ENCODE measurements at places on chromosomes 6 and 20.

DNA sequence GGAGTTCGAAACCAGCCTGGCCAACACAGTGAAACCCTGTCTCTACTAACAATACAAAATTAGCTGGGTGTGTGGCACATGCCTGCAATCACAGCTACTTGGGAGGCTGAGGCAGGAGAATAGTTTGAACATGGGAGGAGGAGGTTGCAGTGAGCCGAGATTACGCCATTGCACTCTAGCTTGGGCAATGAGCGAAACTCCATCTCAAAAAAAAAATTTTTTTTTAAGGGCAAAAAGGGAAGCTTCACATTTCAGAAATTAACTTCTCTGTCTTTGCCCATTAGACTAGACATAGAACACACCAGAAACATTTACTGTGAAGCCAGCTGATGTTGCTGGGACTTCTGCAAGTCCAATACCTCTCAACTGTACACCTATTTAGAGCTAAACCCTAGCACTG is 90.8 kb upstream of the HDAC2 start:
- DNase-seq = no peak

- DNase-seq = no peak
Observed at GRCh38 chr6:72035486-72035885, 149.1 kb downstream of the RIMS1 start.

- DNase-seq = no peak
Observed at GRCh38 chr6:72410769-72411168, 211.1 kb upstream of the KCNQ5 start.

GRCh38 chr6:43193929-43194328 is 11.9 kb downstream of the CUL9 start:
- no peak for DNase-seq

- DNase-seq = no peak
Observed at GRCh38 chr20:8526610-8527009, 394.5 kb downstream of the PLCB1 start.

GRCh38 chr6:164206807-164207423 is 792.4 kb downstream of the QKI start:
- no peak for DNase-seq

GRCh38 chr20:2815242-2815900 is 584 bp downstream of the C20orf141 start:
- no peak for DNase-seq

- DNase-seq = no peak
Observed at GRCh38 chr20:16485401-16485800, 87.8 kb downstream of the KIF16B start.

DNA sequence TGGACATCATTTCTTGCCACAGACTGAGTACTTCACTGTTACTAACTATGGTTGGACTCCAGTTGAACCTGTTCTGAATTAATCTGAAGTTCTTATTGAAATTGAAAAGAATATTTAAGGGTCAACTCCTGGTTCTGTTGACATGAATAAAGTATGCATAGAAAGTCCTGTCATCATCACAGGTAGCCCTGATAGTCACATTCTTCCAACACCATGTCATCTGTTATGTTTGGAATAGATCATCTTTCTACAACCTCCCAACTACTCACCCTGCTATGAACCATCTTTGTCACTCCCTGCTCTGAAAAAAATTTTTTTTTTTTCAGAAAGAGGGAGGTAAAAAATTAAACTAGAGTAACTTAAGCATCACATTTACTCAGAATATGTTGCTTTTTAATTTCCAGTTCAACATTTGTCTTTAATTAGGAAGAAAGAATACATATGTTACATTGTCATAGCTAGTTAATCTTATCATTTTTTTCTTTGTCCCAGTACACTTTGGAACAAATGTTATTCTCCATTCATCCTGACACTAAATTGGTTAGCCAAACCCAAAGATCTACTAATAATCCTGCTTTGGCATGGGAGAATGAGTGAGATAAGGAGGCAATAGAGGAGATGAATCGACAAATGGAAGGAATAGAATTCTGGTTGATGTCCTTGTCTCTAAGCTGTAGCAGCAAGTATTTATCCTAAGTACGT is 775.1 kb upstream of the NRSN1 start:
- DNase-seq = no peak

- DNase-seq = no peak
Observed at GRCh38 chr6:142631517-142632385, 313.2 kb downstream of the HIVEP2 start.

- no peak for DNase-seq
Observed at GRCh38 chr6:100175814-100176310, 181.8 kb upstream of the MCHR2 start.

DNA sequence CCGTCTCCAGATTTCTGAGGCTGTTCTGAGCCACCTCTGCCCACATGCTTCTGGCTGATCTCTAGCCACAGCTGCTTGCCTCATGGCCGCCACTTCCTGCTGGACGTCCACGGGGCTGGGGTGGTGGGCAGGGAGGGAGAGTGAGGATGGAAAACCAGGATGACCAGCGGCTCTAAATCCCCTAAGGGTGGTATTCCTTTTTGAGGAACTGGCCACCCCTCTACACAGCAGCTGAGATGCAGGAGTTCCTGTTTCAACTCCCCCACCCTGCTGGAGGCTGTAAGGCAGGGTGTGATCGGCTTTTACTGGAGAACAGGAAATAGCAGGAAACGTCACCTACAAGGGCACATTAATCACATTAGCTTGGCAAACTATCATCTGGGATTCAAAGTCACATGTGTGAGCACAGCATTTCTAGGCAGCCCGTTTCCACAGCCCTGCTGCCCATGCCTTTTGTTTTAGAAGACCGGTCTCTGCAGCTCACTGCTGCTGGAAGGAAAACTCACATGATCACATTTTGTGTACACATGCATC is 181.6 kb upstream of the ECI2 start:
- no peak for DNase-seq

DNA sequence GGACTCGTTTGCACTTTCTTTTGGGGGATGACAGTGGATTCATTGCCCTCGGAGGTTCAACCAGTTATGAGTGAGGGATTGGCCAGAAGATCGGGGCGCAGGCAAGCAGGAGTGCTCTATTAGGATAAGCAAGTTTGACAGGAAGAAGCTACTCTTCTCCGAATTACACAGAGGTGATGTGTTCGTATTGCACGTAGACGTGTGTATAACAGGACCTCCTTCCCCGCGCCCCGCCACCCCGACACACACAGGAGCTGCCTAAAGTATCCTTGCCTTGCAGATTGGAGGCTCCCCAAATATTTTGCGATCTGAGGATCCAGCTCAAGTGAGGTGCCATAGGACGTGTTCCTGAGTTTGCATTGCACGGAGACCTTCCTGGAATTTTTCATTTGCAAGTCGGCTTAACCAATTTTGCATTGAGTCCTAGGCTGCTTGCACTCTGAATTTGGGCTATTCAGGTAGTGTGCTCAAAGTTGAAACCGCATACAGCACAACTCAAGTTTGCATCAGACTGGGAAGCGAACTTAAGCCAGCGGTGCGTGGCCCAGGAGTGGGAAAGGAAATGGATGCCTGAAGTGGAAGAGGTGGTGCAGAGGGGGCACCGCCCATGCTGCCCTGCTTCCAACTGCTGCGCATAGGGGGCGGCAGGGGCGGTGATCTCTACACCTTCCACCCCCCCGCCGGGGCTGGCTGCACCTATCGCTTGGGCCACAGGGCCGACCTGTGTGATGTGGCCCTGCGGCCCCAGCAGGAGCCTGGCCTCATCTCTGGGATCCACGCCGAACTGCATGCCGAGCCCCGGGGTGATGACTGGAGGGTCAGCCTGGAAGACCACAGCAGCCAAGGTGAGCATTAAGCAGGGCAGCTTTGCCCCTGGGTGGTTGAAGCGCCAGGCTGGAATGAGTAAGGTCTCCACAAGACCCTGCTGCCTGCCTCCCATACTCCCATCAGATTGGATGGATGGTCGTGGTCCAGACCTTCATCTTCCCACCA is 770 bp downstream of the TCF19 start:
- DNase-seq = peak; percentile 20

DNA sequence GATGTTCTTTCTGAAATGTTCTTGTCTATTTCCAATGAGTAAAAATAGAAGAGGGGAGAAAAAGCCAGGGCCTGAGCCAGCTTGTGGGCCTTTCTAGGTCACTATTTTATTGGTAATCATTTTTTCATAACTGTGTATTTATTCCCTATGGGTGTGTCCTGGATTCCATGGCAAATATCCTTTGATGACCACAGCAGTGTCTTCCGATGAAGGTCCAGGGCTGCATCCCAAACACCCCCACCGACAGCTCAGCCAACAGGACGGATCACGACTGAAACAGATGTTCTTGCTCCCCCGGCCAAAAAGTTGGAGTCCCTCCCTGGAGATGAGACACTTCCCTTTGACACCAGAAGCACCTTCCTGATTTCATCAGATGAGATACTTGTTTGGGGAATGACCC is 105.4 kb upstream of the PLEKHG1 start:
- no peak for DNase-seq

DNA sequence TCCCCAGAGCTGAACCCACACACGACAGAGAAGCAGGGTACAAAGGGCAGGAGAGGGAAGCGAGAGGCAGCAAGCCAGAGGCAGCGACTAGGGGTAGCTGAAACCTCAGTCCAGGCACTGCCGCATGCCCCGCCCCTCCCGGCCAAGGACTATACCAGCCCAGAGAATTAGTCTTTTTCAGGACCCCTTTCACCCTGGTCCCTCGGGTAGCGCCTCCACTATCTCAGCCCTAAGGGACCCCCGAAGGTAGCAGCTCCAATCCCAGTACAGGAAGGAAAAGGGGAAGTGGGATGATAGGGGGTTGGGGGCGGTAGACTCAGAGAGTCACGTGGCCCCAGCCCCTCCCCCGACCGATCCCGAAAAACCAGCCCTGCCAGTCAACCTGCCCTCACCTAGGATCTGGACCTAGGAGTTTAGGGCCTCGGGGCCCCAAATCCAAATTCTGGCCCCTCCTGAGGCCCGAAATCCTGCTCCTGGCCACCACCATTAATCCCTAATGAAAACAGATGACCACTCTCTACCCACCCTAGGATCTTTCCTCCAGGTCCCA is 1.3 kb downstream of the RGL2 start:
- no peak for DNase-seq

DNA sequence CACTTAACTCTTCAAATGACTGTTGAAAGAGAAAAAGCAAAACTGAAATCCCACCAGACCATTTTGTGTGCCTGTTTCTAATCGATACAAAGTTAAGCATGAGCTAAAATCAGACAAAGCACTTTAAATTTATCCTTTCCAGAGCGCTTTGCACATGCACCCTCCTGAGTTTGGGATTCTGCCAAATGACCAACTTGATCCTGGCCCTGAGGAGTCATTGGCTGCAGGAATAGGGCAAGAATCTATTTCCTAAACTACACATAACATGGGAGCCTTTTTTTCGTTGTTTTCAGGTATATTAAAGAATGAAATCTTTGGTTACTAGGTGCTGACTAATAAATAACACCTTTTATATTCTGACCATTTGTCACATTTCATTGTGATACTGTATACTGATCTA is 23.8 kb upstream of the MTHFD1L start:
- DNase-seq = no peak

- peak; percentile 18 for DNase-seq
Observed at GRCh38 chr6:130132286-130132701, 90.5 kb downstream of the SAMD3 start.

GRCh38 chr6:21578523-21578922 is 15.0 kb upstream of the SOX4 start:
- DNase-seq = no peak

- no peak for DNase-seq
Observed at GRCh38 chr6:143691900-143692636, 14.3 kb downstream of the PHACTR2 start.

DNA sequence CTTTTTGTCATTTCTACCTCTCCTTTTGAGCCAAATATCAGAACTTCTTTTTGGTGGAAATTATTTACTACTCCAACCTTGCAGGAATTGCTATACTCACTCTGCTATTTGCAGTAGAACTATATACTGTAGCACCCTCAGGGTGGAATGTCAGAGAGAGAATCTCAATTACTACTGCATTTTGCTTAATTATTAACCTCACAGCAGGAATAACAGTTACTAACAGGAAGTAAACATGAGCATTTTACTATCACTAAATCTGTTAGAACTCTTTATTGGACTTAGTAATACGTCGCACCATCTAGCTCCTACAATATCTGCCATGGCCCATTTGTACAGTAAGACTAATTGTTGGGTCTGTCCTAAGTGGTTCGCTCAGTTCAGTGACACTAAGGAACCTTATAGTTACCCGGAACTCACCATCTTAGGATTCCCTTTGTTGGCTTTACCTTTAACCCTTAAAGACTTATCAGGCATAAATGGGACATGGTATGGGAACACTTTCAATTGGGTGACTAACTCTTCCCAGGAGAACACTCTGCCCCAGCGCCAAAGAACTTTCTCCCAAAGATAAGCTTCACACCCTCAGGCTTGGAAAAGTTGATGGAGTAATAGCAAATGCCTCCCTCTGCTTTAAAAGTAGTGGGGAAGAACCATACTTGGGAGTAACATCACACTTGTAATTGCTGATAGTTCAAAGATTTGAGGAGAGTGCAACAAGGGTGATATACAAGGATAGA is 38.8 kb downstream of the PLN start:
- no peak for DNase-seq

DNA sequence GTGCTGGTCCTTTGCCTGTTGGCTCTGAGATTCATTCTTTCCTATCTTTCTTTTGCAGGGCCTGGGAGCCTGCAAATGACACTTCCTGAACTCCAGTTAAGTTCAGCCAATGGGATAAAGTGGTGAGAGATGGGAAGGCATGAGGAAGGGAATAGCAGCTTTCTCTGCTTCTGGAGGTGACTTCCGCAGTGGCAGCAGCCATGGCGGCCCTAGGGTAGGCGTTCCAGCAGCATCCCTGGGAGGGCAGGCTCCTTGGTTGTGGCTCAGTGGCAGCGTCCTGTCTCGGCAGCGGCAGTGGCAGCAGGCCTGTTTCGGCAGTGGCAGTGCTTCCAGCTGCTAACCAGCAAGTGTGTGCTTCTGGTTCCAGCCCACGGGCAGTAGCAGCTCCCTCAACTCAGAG is 7.3 kb upstream of the MDFI start:
- DNase-seq = no peak

GRCh38 chr20:32934580-32934979 is 69.7 kb downstream of the SUN5 start:
- DNase-seq = no peak

GRCh38 chr6:18596531-18596835 is 209.3 kb downstream of the RNF144B start:
- DNase-seq = no peak

DNA sequence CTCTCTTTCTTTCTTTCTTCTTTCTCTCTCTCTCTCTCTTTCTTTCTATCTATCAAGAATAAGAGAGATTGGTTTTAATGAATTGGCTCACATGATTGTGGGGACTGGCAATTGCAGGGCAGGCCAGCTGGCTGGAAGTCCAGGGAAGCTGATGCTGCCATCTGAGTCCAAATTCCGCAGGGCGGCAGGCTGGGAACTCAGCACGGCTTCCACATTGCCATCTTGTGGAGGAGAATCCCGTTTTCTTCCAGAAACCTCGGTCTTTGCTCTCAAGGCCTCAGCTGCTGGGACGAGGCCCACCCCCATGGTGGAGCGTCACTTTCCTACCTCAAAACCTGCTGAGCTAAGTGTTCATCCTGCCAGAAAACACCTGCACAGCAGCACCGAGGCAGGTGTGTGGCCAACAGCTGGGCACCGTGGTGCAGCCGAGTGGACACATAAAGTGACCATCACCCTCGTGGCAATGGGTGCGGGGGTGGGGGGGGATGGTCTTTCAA is 58.8 kb upstream of the SLCO4A1 start:
- no peak for DNase-seq

GRCh38 chr6:113383701-113384100 is 473.4 kb upstream of the MARCKS start:
- DNase-seq = no peak

Measured in activated CD4-positive, CD25-positive, alpha-beta regulatory T cell (primary cell).